Ascending aorta (tissue), 2 donors: ENCODE measurements at places on chromosomes 2 and 18. TPM values are rescaled to one million over a fixed set of nuclear protein-coding genes. Genes with fewer than 3 reads are reported as not detected.

DNA sequence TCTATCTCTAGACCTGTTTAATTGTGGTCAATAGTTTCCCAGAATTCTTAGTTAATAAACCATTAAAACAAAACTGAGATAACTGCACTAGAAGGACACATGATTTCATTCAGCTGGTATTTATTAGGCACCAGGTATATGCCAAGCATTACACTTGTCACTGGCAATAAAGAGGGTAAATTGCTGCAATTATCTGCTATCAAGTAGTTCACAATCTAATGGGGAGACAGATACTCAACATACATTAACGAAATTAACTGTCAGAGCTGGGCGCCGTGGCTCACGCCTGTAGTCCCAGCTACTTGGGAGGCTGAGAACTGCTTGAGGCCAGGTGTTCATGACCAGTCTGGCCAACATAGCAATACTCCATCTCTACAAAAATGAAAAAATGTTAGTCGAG is 71.7 kb upstream of the WIPF1 start:
- no peak overlapping the region for H3K4me3 ChIP-seq
- no peak overlapping the region for H3K27ac ChIP-seq
- no peaks in the 10 kb centered on the region for H3K27me3 ChIP-seq
- no peaks in the 10 kb centered on the region for H3K36me3 ChIP-seq

DNA sequence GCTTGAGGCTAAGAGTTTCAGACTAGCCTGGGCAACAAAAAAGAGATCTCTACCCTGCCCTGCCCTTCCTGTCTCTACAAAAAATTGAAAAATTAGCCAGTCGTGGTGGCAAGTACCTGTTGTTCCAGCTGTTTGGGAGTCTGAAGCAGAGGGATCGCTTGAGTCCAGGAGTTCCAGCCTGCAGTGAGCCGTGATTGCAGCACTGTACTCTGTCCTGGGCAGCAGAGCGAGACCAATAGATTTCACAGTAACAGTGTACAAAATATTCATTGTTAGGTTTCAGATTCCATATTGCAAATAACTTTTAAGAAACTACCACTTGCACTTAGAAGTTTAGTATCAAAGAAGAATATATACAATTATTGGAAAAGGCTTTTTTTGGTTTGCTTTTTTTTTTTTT is 54.3 kb downstream of the B3GNT2 start:
- DNase-seq = no peak
- H3K27ac ChIP-seq = no peak overlapping the region
- no peak overlapping the region for H3K4me3 ChIP-seq
- H3K27me3 ChIP-seq = no peaks in the 10 kb centered on the region
- no peaks in the 10 kb centered on the region for H3K4me1 ChIP-seq

- no peaks in the 10 kb centered on the region for H3K4me1 ChIP-seq
- DNase-seq = no peak
These were observed 43.0 kb downstream of the FBXO48 start for GRCh38 chr2:68423966-68424650.

DNA sequence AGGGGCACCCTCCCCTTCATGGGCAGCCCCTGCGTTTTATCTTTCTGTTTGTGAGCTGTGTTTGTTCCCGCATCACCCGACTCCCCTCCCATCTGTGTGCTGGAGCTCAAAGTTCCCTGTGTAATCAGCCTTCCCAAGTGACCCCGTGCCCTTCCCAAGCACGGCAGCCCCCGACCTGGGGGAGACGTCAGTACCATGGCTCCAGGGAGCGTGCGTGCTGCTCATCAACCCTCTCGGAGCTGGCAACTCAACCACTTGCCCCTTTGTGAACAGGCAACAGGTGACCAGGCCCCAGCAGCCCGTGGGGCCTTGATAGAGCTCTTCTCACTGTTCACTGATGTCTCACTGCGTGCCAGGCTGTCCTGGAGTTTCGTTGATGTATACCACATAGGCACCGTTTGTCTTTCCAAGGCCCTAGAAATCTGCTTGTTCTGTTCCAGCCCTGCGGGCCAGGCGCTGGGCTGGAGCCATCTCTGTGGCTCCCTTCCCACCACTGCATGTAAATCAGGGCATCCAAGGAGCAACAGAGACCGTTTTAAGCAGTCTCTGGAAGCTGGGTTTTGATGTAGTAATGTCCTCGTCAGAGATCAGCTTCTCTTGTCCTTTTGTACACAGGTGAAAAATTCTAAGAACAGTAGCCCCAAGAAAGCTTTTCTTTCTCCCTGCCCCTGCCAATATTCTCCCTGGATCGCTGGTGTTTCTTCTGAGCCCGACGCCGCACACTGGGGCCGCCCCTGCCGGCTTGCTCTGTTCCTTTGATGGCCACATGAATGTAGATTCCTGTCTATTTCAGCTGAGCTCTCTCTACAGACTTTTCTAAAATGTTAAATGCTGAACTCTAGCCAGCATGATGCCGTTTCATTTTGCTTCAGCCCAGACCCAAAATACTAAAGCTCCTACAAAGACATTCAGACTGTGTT is 107.0 kb upstream of the PTPRM start:
- peak overlapping the region; percentile 29 for H3K4me3 ChIP-seq
- no peaks in the 10 kb centered on the region for H3K36me3 ChIP-seq
- no peaks in the 10 kb centered on the region for H3K27me3 ChIP-seq
- no peak overlapping the region for H3K27ac ChIP-seq

DNA sequence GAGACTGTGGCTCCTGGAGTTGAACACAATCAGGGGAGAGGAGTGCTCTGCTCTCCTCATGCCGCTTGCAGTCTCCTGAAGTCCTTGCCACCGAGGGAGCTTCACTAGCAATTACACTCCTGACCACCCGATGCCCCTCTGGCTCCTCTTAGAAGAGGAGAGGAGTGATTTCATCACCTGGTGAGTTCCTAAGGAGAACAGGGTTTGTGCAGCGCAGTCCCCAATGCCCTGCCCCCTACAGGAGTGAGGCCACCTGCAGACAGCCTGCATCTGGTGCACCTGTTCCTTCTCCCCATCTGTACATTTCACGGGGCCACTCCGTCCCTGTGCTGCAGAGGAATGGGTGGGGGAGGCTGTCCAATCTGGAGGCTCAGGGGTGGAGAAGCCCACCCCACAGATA is 267.2 kb downstream of the HRH4 start:
- no peaks in the 10 kb centered on the region for H3K36me3 ChIP-seq
- no peak overlapping the region for H3K27ac ChIP-seq
- no peak for DNase-seq
- H3K27me3 ChIP-seq = no peaks in the 10 kb centered on the region

GRCh38 chr2:230658877-230659652 is 53.6 kb upstream of the CAB39 start:
- H3K36me3 ChIP-seq = no peaks in the 10 kb centered on the region
- no peaks in the 10 kb centered on the region for H3K27me3 ChIP-seq
- no peak for DNase-seq
- no peaks in the 10 kb centered on the region for H3K4me1 ChIP-seq

DNA sequence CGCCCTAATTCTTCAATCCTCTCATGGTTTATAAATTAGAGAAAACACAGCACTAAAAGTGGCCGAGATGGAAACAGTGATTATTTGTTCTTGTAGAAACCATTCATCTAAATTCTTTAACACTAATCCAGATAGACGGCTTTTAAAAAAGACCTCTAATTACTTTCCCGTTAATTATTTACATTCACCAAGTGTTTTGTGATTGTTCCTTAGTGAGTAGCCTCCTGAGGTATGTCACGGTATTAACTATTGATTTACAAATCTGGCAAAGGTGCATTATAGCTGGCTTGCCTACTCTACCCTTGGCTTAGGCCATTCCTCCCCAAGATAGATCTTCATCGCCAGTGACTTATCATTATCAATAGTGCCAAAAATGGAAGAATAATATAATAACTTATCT is 436.4 kb upstream of the ST6GAL2 start:
- no peaks in the 10 kb centered on the region for H3K27me3 ChIP-seq
- H3K4me1 ChIP-seq = peaks cover 15% of the 10 kb centered on the region
- no peak overlapping the region for H3K27ac ChIP-seq
- no peak overlapping the region for H3K4me3 ChIP-seq
- no peak for DNase-seq

GRCh38 chr2:50556934-50557575 is 474.9 kb downstream of the NRXN1 start:
- no peak overlapping the region for H3K4me3 ChIP-seq
- DNase-seq = no peak
- H3K27me3 ChIP-seq = no peaks in the 10 kb centered on the region
- H3K27ac ChIP-seq = no peak overlapping the region

DNA sequence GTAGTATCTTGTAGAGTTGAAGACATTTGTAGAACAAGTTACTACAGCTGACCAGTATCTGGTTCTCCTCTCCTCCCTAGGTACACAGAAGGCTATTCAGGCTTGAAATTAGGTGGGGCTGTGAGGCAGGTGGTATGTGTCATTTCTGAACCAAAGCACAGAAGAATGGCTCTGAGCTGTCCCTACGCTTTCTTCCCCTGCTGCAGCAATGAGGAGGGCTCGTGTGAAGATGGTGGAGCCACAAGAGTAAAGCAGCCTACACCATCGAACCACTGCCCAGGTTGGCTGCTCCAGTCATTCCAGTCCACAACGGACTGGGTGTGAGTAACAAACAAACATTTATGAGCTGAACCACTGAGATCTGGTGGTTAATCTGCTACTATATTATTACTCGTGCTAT is 148.9 kb downstream of the DTNB start:
- no peak overlapping the region for H3K27ac ChIP-seq
- no peaks in the 10 kb centered on the region for H3K27me3 ChIP-seq
- no peaks in the 10 kb centered on the region for H3K4me1 ChIP-seq
- H3K4me3 ChIP-seq = no peak overlapping the region
- no peaks in the 10 kb centered on the region for H3K36me3 ChIP-seq

- no peak overlapping the region for H3K27ac ChIP-seq
- no peak overlapping the region for H3K4me3 ChIP-seq
- no peaks in the 10 kb centered on the region for H3K4me1 ChIP-seq
- no peaks in the 10 kb centered on the region for H3K36me3 ChIP-seq
- no peak for DNase-seq
- no peaks in the 10 kb centered on the region for H3K27me3 ChIP-seq
These were observed 50.6 kb upstream of the SETBP1 start for GRCh38 chr18:44630118-44630517.

DNA sequence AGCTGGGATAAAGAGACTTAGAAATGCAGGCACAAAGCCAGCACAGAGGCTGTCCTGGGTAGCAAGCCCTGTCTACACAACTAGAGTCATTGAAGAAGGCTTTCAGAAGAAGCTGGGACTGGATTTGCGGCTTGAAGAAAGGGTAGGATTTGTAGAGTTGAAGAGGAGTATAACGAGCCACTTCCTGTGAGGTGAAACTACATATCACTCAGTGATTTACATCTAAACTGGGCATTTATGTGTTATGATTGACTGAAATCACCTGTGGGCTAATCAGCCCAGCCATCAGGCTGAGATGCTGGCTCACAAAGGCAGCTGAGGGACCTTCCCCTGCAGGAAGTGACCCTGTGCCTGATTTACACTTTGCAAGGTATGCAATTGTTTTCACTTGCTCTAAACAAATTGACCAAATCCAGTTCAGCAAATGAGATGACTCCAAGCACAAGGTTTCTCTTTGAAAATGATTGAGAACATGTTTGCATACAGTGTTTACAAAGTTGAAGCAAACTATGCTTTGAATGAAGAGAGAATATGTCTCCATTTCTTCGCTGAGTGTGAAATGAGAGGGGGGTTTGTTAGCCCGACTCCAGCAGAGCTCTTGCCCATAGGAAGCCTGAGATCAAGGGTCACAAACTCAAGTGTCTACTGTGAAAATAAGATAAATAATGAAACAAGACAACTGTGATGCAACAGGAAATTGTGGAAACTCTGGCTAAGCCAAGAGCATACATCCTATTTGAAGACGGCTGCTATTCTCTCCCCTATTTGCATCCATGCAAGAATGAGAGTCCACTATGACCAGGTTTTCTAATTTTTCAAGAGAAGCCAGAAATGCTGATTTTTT is 69.3 kb upstream of the HK2 start:
- no peaks in the 10 kb centered on the region for H3K36me3 ChIP-seq
- no peak for DNase-seq
- no peak overlapping the region for H3K4me3 ChIP-seq
- H3K4me1 ChIP-seq = no peaks in the 10 kb centered on the region

DNA sequence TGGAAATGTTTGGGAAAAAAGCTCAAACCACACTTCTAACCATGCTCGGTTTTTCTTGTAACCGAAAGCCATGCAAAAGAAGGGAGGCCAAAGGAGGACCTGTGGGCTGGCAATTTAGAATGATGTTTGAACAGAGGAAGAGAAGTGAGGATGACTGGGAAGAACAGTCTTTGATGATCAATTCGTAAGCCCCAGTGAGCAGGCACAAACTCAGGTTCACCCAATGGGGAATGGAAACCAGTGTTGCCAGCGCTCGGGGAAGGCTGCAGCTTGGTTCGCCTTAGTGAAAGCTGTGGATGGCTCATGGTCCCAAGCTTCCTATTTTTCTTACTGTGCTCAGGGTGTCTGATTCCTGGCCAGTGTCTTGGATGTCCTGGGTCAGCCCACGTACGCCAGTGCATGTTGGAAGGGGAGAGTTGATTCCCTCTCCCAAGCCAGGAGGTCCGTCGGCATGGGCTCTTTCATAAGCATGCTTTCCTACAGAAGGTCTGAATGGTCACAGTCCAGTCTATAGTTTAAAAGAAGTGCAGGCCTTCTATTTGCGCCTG is 79.2 kb downstream of the VAPA start:
- no peaks in the 10 kb centered on the region for H3K4me1 ChIP-seq
- no peak overlapping the region for H3K4me3 ChIP-seq
- H3K27me3 ChIP-seq = no peaks in the 10 kb centered on the region
- H3K27ac ChIP-seq = no peak overlapping the region

GRCh38 chr2:241906826-241907570 is 37.5 kb downstream of the RTP5 start:
- no peaks in the 10 kb centered on the region for H3K27me3 ChIP-seq
- H3K27ac ChIP-seq = no peak overlapping the region
- no peak overlapping the region for H3K4me3 ChIP-seq
- no peak for DNase-seq

AQP12A gene
- not detected for total RNA-seq

MAPRE2 gene
- 22.4 TPM for total RNA-seq
